Upper lobe of right lung (tissue), 1 donor: ENCODE measurements at places on chromosomes 2 and 18. TPM values are rescaled to one million over a fixed set of nuclear protein-coding genes. Genes with fewer than 3 reads are reported as not detected.

DNA sequence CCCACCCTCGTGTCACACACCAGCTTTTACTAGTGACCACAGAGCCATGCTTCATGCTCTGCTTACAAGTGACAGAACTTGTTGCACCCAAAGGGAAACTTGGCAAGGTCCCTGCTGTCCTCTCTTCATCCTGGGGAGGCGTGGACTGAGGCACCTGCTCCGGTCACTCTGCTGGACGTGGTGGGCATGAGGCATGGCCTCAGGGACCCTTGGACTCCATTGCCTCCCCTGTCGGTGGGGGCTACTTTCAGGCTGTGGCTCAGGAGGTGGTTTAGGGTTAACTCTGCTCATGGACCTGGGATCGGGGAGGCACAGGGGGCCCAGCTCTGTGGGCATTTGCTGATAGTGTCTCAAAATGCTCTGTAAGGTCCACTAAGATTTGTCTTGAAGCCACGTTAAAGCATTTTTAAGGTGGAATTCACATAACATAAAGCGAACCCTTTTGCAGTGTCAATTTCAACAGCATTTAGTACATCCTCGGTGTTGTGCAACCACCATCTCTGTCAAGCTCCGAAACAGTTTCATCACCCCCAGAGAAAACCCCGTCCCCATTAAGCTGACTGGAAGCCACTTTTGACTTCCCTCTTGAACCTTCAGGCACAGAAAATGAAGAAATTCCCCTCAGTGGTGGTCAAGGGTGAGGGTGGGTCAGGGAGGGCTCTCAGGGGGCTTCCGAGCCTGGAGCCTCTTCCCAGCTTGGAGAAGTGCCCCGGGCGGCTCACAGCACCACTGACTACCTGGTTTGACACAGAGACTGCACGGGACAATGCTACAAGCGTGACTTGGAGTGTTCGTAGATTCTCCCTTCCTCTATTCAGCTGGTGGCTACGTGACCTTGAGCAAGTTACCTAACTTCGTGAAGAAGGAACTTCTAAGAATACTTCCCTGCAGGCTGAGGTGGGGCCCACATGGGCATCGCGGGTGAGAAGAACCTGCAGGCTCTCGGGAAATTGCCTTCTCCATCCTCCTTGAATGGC is 100.0 kb upstream of the HDAC4 start:
- no peak for DNase-seq

GRCh38 chr2:95047629-95048510 is 22.4 kb downstream of the MAL start:
- peak; percentile 61 for DNase-seq

GRCh38 chr2:85578243-85579180 is 1.1 kb downstream of the VAMP8 start:
- peak; percentile 87 for DNase-seq

- DNase-seq, result no peak
Measured at GRCh38 chr2:10221443-10221842, 81.3 kb upstream of the HPCAL1 start.

Gene FOXI3
- total RNA-seq, result not detected

Gene SH3YL1
- 48.3 TPM for total RNA-seq

Gene CRYBA2
- not detected for total RNA-seq
